ENCODE measurements at places on chromosomes 16 and 17.

DNA sequence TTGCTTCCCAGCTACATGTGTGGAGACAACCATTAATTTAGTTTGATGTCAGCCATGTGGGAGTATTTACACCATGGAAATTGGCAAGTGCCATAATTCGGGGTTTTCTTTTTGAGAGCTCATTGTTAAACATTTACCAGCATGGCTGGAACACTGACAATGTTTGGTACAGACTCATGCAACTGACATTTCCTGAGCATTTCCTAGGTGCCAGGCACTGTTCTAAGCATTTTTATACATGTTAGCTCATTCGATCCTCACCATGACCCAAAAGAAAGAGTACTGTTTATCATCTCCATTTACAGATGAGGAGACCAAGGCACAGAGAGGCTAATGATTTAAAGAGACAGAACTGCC is 86.9 kb downstream of the FOXL1 start:
- no peak for DNase-seq

DNA sequence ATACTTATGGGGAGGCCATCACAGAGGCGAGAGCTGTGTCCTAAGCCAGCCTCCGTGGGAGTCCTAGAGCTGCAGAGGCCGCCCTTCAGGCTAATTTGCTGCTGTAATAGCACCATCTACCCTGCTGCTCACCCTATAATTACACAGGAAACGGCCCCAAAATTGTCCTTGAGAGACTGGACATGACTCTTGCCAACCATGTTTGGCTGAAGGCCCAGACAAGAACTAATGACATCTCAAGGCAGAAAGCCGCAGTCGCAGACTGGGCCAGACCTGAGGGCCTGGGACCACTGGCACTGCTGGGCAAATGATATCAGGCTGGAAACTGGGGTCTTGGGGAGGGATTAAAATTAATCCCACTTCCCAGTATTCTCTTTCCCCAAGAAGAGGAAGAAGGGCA is 24.1 kb downstream of the PSMD7 start:
- no peak for DNase-seq

GRCh38 chr17:4600563-4600962 is 16.2 kb downstream of the SMTNL2 start:
- DNase-seq, result no peak

- DNase-seq, result no peak
Measured at GRCh38 chr17:4978726-4979125, 8.7 kb downstream of the CAMTA2 start.

DNA sequence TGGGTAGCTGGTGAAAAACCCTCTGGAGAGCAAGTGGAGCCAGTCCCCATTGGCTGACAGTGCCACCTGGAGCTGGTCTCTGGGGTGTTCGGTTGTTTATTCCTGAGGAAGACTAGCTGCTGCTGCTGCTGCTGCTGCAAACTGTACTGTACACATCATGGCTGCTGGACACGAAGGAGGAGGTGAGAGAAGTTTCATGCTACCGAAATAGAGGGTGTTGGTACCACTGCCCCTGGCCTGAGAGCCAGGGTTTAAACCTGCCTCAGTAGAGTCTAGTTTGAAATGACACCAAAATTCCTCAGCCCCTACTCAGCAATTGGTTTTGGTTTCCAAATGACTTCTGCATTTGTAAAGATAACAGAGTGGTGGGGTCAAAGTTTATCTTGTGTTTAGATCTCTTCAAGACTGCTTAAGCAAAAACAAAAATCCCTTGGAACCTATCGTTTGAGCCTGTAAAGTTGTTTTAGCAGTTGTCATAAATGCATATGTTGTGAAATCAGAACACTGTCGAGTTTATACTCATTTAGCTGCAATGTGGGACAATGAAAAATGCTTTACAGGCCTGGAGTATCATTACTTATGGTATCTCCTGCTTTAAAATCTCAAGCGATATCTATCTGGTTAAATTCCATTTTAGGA is 40.8 kb downstream of the CYB5B start:
- DNase-seq, result no peak

DNA sequence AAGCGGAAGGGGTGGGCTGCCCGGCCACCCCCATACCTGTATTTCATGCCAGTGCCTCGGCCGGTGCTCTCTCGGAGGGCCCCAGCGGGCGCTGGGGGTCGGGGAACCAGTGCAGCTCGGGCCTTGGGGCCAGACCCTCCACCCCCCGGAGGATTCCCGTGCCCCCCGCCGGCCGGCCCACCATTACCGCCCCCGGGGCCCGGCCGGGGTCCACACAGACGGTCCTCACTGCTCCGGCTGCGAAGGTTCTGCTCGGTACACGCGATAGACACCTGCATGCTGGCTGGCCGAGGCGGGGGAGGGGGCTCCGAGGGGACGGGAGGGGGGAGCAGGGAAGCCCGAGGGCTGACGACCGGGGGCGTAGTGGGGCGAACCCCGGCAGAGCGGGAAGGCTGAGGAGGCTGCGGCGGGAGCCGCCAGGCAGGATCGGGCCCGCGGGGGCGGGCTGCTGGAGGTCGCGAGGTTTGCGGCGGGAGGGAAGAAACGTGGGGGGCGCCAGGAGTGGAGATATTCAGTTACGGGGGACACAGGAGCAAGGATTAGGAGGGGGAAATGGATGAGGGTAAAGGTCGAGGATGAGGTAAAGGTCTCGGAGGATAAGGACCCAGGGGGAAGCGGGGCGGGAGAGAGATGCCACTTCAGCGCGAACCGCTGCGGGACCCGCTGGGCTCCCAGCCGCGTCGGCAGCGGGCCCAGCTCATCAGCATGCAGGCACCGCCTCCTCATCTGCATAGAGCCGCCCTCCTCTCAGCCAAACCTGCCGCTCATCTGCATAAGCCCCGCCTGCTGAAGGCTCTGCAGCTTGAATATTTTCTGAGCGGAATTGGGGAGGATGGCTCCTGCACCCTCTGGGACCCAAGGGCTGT is at the start of gene KCNAB3:
Gene KCNAB3, minus strand, starts transcription at position 699 of the 866 bp plus-strand sequence. Its CDS starts 421 bp downstream, at position 278.
- DNase-seq, result peak; percentile 36

GRCh38 chr17:81394377-81394920 is 808 bp upstream of the BAHCC1 start:
- no peak for DNase-seq

- DNase-seq, result no peak
Measured at GRCh38 chr17:55495239-55495638, 16.0 kb downstream of the SMIM36 start.

DNA sequence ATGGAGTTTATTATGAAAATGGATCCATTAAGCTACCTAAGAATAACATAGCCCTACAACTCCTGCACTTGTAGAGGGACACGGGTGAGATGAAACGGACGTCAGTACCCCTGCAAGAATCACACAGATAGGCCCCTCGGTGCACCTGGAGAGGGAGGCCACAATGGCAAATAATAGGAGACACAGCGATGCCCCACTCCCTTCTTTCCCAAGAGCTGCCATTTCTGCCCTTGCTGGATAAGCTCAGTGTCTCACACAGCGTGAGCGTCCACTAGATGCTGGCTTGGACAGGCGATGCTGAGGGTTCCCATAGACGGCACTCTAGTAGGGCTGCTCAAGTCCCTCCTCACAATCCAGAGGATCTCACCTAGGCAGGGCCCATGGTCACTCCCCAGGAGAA is 67.8 kb downstream of the ADCY9 start:
- no peak for DNase-seq

- DNase-seq, result no peak
Measured at GRCh38 chr16:22282254-22282892, 14.8 kb upstream of the POLR3E start.

DNA sequence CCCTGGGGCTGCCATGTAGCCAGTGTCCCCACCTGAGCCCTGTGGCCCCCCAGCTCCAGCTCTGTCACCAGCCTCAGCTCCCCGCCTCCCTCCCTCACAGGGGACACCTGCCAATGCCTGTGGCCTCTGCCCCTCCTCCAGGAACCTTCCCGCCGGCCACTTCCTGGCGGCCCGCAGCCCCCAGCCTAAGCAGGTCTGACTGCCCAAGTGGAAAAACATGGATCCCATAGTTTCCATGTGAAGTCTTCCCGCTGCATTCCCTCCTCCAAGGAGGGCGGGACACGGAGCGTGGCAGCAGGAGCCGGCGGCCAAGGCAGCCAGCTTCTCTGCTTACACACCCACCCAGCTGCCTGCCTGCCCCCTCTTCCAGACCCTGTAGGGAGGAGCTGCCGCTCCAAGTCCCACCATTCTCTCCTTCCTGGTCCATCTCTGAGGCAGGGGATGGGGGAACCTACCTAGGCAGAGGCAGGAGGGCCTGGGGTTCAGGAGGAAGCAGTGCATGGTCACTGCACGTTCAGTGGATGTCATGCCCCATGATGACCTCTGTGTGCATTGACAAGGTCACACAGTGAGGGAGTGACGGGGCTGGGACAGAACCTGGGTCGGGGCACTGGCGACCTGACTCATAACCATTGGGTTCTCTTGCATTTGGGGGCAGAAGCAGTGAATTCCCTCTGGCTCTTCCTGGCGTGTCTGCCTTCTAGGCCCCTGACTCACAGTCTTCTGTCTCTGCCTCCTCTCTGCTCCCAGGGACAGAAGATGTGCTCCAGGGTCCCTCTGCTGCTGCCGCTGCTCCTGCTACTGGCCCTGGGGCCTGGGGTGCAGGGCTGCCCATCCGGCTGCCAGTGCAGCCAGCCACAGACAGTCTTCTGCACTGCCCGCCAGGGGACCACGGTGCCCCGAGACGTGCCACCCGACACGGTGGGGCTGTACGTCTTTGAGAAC is 8.7 kb downstream of the VASN start:
- DNase-seq, result peak; percentile 14

DNA sequence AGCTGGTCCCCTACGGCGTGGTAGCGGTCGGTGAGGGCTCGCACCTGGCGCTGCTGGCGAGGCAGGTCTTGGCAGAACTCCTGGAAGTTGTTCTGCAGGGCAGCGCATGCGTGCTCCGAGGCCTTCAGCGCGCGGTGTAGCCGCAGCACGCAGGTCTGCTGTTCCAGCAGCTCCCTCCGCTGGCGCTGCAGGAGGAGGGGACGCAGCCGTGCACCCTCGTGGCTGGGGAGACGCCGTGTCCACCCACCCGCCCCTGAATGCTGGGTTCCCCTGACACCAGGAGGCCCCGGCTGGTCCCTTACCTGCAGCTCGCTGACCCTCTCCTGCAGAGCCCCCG is 12.2 kb downstream of the EVPL start:
- no peak for DNase-seq

DNA sequence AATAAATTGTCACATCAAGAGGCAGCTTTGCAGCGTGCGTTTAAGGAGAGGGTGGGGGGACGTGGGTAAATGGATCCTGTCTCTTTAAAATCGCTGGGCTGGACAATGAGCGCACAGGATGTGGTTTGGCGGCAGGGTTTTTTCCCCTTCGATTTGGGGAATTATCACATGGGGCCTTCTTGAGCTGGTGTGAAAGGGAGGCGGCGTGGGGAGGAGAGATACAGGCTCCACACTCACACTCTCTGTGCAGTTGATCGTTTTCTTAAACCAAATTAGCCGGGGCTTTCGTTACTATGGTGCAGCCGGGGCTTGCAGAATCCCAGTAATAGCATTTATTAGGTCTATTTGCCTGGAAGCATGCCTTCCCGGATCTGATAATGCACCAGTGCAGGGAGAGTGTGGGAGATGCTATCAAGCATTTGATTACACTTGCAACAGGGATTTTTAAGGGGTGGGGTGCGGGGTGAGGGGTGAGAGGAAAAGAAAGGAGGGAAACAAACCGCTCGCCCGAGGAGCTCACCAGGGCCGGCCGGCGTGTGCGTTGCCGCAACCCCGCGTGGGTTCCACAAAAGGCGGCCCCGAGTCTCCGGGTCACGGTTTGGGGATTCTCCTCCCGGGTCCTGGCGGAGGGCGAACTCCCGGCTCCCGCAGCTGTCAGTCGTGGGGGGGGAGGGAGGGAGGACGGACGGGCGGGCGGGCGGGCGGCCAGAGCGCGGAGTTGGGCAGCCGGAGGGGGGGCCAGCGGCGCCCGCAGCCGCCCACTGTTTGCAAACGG is 58.8 kb upstream of the GSE1 start:
- peak; percentile 83 for DNase-seq

GRCh38 chr17:57407287-57408070 is 151.2 kb downstream of the MSI2 start:
- no peak for DNase-seq

DNA sequence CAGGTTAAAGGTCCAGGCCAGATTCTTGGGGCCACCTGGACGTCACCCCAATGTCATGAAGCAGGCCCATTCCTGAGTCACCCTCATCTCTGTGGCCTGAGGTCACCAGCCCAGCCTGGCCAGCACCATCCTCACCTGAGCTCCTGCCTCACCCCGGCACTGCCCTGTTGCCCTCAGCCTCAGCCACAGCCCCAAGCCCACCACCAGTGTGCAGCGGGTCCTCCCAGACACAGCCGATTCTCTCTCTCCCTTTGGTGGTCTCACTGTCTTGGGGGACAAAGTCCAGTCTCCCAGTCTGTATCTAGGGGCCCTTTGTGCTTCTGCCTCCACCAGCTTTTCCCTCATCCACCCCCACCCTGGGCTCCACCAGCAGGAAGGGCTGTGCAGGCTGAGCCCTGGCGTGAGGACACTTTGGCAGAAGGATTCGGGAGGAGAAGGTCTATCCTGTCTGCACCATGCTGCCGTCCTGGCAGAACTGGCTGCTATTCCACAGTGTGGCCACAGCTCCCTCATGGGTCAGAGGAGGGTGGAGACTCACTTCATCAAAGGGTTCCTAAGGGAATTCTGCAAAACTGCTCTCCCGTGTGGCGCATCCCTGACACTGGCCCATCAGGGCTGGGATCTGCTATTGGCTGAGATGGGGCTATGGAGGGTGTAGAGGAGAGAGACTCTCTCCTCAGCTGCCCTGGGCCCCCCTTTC is 64.3 kb downstream of the PRMT7 start:
- no peak for DNase-seq
